Peyer's patch (tissue), 4 donors: ENCODE measurements at places on chromosomes 12 and 14.

- H3K36me3 ChIP-seq = no peaks in the 10 kb centered on the region
- H3K4me3 ChIP-seq = no peak overlapping the region
- H3K27me3 ChIP-seq = no peaks in the 10 kb centered on the region
- no peaks in the 10 kb centered on the region for H3K4me1 ChIP-seq
- DNase-seq = no peak
Measured at GRCh38 chr14:89753828-89754412, 200.6 kb downstream of the EFCAB11 start.

- no peak overlapping the region for H3K4me3 ChIP-seq
- no peaks in the 10 kb centered on the region for H3K27me3 ChIP-seq
- H3K27ac ChIP-seq = no peak overlapping the region
- H3K36me3 ChIP-seq = no peaks in the 10 kb centered on the region
- no peaks in the 10 kb centered on the region for H3K4me1 ChIP-seq
Measured at GRCh38 chr12:114628199-114628598, 55.8 kb downstream of the TBX3 start.

GRCh38 chr14:72595152-72595862 is 298.6 kb downstream of the DPF3 start:
- H3K27ac ChIP-seq = no peak overlapping the region
- H3K4me3 ChIP-seq = no peak overlapping the region
- no peaks in the 10 kb centered on the region for H3K27me3 ChIP-seq
- H3K4me1 ChIP-seq = no peaks in the 10 kb centered on the region
- H3K36me3 ChIP-seq = no peaks in the 10 kb centered on the region

- H3K36me3 ChIP-seq = no peaks in the 10 kb centered on the region
- peak overlapping the region; percentile 89 for H3K27ac ChIP-seq
- peaks cover 15% of the 10 kb centered on the region for H3K4me1 ChIP-seq
- DNase-seq = no peak
- no peak overlapping the region for H3K4me3 ChIP-seq
Measured at GRCh38 chr14:69696633-69697557, 70.0 kb upstream of the SRSF5 start.

DNA sequence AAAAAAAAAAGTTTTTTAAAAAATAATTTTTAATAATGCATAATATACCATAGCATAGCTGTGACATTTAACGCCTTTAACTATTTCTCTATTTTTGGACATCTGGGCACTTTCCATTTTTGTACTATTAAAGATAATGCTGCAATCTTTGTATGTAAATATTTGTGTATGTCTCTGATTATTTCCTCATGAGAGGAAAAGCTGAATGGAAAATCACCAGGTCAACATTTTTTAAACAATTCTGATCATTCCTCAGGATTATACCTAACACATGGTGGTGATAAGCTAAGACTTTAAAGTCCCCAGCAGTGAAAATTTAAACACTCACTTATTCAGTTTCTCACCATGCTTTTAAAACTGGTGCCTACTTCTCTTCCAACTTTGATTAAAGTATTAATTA is 31.3 kb upstream of the NR1H4 start:
- H3K36me3 ChIP-seq = no peaks in the 10 kb centered on the region
- no peak overlapping the region for H3K27ac ChIP-seq
- peaks cover 7% of the 10 kb centered on the region for H3K4me1 ChIP-seq
- no peaks in the 10 kb centered on the region for H3K27me3 ChIP-seq

DNA sequence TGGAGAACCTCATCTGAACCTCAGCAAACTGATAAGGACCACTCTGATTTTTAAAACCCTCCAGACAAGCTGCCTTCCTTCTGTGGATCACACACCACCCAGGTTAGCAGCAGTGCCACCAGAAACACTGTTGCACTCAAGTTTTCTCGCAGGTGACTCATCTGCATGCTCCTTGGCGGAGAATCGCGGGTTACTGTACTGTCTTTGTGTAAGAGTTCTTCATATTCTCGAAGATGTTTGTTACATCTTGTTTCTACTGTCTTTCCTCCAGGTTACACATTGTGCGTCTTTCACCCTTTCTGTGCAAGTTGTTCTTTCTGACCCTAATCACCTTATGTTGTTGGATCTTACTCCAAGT is 331.2 kb downstream of the CACNA1C start:
- no peak for DNase-seq
- H3K36me3 ChIP-seq = no peaks in the 10 kb centered on the region
- H3K4me1 ChIP-seq = no peaks in the 10 kb centered on the region
- H3K4me3 ChIP-seq = no peak overlapping the region
- H3K27me3 ChIP-seq = no peaks in the 10 kb centered on the region

DNA sequence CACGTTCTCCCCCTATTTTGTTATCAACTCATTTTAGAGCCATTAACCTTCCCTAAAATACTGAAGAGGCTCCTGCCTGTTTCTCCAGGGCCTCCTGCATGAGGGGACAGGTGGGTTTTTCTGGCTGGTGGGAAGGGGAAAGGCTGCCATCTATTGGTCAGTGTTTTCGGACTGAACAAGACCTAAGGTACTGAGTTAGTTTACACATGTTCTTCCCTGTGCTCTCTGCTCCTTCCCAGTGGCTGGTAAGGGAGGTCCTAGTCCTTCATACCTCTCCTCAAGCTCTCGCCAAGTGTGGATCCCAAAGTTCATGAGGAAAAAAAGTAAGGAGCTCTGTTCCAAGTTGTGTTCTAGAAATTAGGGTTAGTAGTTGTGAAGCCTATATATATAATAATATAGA is 357.5 kb downstream of the FSCB start:
- H3K27me3 ChIP-seq = no peaks in the 10 kb centered on the region
- H3K36me3 ChIP-seq = no peaks in the 10 kb centered on the region
- H3K27ac ChIP-seq = no peak overlapping the region
- H3K4me3 ChIP-seq = no peak overlapping the region
- no peak for DNase-seq
- H3K4me1 ChIP-seq = no peaks in the 10 kb centered on the region

GRCh38 chr12:52698651-52699340 is 4.5 kb downstream of the KRT77 start:
- no peaks in the 10 kb centered on the region for H3K27me3 ChIP-seq
- no peak for DNase-seq

DNA sequence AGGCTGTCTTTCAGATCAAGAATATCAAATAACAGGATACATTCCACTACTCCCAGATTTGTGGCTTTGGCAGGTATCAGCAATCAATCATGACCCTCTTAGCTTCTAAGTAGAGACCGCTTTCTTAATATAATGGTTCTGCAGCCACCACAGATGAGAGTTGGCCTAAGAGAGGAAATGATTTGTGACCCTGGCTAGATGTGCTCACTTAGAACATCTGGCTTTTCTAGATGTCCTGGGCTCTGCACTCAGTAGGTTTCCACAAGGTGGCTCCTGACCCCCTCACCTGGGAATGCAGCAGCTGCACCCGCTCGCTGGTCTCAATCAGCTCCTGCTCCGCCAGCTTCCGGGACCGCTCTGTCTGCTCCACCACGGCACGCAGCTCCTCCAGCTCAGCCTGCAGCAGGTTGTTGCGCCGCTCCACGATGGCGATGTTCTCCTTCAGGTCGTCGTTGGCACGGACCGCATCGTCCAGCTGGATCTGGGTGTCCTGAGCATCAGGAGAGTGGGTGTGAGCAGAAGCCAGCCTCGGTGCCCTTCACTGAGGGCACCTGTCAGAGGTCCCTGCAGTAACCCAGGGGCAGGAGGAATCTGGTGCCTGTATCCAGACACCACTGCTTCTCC is 8.9 kb downstream of the CMTM5 start:
- H3K4me3 ChIP-seq = no peak overlapping the region
- no peak for DNase-seq

- no peak overlapping the region for H3K4me3 ChIP-seq
- H3K27ac ChIP-seq = no peak overlapping the region
- H3K27me3 ChIP-seq = no peaks in the 10 kb centered on the region
Measured at GRCh38 chr12:92337128-92337527, 191.5 kb upstream of the BTG1 start.

DNA sequence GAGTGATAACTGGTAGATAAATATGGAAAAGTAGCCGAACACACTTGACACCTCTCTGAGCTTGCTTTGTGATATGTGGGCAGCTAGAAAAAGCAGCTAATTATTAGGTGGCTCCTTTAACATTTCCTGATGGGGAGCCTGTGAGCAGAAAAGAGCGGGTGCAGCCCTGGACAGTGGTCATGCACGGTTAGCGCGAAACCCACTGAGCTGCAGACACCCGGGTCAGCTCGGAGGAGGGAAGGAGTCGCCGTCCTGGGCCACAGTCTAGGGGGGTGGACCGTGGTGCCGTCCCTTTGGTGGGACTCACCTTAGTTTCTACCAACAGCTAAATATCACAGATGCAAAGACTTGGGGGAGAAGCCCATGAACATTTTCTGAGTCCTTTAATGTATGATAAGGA is 6.6 kb downstream of the COA8 start:
- no peaks in the 10 kb centered on the region for H3K4me1 ChIP-seq
- no peak overlapping the region for H3K4me3 ChIP-seq
- no peaks in the 10 kb centered on the region for H3K36me3 ChIP-seq
- H3K27ac ChIP-seq = no peak overlapping the region
- no peak for DNase-seq

DNA sequence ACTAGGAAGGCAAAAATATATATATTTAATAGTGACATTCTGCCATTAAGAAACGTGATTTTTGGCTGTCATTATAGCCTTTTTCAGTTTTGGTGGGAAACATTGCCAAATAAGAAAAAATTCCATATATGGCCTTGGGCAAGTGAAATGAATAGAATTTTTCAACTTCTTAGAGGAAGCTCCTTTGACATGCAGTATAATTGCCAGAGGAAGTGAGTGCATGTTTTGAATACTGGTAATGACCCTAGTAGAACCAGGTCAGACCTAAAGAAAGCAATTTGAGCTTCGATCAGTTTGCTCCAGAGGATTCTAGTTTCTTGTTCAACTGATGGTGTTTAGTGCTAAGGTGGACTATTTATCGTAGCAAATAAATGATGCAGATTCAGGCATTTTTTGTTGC is 26.2 kb upstream of the TRIM9 start:
- no peaks in the 10 kb centered on the region for H3K4me1 ChIP-seq
- DNase-seq = no peak
- no peak overlapping the region for H3K27ac ChIP-seq
- no peak overlapping the region for H3K4me3 ChIP-seq
- no peaks in the 10 kb centered on the region for H3K27me3 ChIP-seq
- no peaks in the 10 kb centered on the region for H3K36me3 ChIP-seq

DNA sequence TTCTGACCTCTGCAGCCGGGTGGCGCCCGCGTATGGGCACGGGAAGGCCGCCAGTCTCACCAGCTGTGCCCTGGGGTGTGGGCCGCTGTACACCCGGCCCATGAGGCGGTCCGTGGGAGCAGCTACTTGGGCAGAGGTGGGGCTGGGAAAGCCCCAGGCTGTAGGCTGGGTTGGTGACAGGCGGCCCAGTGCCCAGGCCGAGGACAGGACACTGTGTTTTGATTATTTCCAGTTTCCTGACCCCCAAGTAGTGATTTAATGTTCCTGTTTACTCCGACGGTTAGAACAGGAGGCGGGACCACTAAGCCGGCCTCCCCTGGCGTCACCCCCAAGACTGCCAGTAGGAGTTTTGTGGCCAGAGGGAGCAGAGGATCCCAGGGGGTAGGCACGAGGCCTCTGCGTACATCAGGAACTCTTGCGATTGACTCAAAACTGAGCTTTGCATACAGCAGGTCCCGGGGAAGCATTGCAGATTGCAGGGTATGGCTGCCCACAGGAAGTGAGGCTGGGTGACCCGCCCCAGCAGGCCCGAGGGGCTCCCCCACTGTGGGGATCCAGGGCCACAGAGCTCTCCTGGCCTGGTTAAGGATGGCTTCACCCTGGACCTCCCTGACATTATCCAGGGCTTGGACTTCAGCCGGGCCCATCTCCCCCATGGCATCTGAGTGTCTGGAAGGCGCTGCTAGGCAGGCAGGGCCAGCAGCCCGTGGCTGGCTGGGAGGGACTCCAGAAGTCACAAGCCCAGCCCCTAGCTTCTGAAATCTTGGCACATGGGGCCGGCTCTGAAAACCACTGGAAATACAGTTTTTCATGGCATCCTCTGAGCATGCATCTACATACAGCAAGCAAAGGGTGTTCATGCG is 42.5 kb upstream of the DIO3 start:
- H3K27me3 ChIP-seq = no peaks in the 10 kb centered on the region
- no peak overlapping the region for H3K4me3 ChIP-seq
- H3K36me3 ChIP-seq = no peaks in the 10 kb centered on the region
- H3K27ac ChIP-seq = peak overlapping the region; percentile 19
- no peak for DNase-seq
- no peaks in the 10 kb centered on the region for H3K4me1 ChIP-seq

- H3K4me3 ChIP-seq = no peak overlapping the region
- no peaks in the 10 kb centered on the region for H3K27me3 ChIP-seq
- no peaks in the 10 kb centered on the region for H3K36me3 ChIP-seq
- DNase-seq = no peak
Measured at GRCh38 chr12:104498211-104498801, 41.6 kb downstream of the CHST11 start.

- H3K27ac ChIP-seq = no peak overlapping the region
- H3K4me3 ChIP-seq = no peak overlapping the region
- no peaks in the 10 kb centered on the region for H3K4me1 ChIP-seq
- no peak for DNase-seq
Measured at GRCh38 chr12:24630856-24631255, 318.0 kb downstream of the BCAT1 start.

- H3K27ac ChIP-seq = no peak overlapping the region
- no peak overlapping the region for H3K4me3 ChIP-seq
- H3K27me3 ChIP-seq = no peaks in the 10 kb centered on the region
- H3K36me3 ChIP-seq = no peaks in the 10 kb centered on the region
Measured at GRCh38 chr12:124273630-124274029, 21.3 kb upstream of the RFLNA start.

DNA sequence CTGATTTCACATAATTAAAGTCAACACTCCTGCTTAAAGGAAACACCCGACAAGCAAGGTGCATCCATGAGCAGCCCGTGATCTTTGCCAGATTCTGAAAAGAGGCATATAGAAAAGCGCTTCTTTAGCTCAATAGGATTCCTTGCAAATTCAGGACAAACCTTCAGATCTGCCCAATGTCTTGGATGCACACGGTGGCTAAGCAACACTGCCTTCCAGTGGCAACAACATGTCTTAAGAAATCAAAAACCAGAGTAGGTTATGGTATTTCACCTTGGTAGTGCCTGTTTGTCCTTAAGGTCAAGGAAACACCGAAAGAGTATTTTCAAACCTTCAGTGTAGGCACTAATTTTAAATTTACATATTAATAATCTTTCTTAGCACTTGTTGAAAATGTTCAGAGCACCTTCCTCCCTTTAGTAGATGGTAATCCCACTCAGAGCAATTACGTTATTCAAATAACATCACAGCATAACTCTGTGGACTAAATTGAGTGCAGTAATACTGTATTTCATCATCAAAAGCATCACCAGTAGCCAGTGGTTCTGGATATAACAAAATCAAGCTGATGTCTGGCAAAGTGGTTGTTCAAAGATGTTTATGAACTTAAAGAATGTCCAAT is 58.0 kb upstream of the CDKN3 start:
- DNase-seq = no peak
- H3K4me3 ChIP-seq = no peak overlapping the region
- no peaks in the 10 kb centered on the region for H3K36me3 ChIP-seq

GRCh38 chr14:76081642-76082041 is 70.1 kb upstream of the GPATCH2L start:
- no peak for DNase-seq
- H3K4me1 ChIP-seq = no peaks in the 10 kb centered on the region
- H3K27me3 ChIP-seq = no peaks in the 10 kb centered on the region

GRCh38 chr14:55271572-55272298 is 514 bp downstream of the FBXO34 start:
- H3K36me3 ChIP-seq = no peaks in the 10 kb centered on the region
- peak; percentile 88 for DNase-seq
- no peaks in the 10 kb centered on the region for H3K27me3 ChIP-seq
- peak overlapping the region; percentile 90 for H3K27ac ChIP-seq
- H3K4me1 ChIP-seq = peaks cover 23% of the 10 kb centered on the region
